ENCODE measurements at places on chromosomes 16 and 17. TPM values are rescaled to one million over a fixed set of nuclear protein-coding genes. Genes with fewer than 3 reads are reported as not detected.

GRCh38 chr16:845351-845745, 44.8 kb upstream of the GNG13 start:
- DNase-seq = no peak

- DNase-seq = no peak
Measured at GRCh38 chr17:42873315-42873714, 22.3 kb downstream of the AOC3 start.

Gene DNAI2
- total RNA-seq = not detected

GRCh38 chr17:76709077-76709950, 1.5 kb downstream of the MXRA7 start:
- no peak for DNase-seq

GRCh38 chr17:57984936-57985674, 2.9 kb downstream of the VEZF1 start:
- DNase-seq = no peak

DNA sequence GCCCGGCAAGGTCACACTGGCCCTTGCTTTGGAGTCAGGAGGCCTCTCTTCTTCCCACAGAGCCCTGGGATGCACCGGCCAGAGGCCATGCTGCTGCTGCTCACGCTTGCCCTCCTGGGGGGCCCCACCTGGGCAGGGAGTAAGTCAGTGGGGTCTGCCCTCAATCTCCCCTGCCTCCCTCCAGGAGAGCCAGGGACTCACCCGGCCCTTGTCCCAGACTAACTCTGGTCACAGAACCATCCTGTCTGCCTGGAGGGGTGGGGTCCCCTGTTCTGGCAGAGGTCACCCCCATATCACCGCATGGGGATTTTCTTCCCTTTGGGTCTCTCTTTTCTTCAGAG, 222 bp downstream of the ZG16B start:
- no peak for DNase-seq

GRCh38 chr17:82152556-82153294, 54.7 kb upstream of the FASN start:
- DNase-seq = no peak

DNA sequence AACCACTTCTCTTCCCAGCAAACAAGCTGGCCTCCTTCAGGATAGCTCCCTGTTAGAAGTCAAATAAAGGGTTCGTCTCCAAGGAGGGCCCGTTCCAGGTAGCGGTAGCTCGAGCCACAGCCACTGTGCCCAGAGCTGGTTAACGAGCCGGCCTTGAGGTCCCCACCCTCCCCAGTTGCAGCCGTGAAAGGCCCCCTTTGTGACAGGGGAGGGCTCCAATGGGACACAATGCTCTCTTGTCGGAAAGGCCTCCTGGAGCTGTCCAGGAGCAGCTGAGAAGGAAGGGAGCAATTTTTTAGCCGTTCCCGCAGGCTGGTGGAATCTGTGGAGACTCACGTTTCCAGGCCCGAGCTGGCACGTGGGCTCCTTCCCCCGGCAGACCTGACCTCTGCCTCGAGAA, 29.9 kb upstream of the FOXF1 start:
- DNase-seq = no peak

Gene MYO15A
- 0.30 TPM for total RNA-seq

Gene PYY
- not detected for total RNA-seq

Gene CD300H
- not detected for total RNA-seq

- DNase-seq = peak; percentile 41
Measured at GRCh38 chr16:50326835-50327465, 41.8 kb downstream of the BRD7 start.

Gene IRF8
- total RNA-seq = not detected

GRCh38 chr17:40931311-40931710, 6.1 kb downstream of the KRT23 start:
- DNase-seq = no peak

DNA sequence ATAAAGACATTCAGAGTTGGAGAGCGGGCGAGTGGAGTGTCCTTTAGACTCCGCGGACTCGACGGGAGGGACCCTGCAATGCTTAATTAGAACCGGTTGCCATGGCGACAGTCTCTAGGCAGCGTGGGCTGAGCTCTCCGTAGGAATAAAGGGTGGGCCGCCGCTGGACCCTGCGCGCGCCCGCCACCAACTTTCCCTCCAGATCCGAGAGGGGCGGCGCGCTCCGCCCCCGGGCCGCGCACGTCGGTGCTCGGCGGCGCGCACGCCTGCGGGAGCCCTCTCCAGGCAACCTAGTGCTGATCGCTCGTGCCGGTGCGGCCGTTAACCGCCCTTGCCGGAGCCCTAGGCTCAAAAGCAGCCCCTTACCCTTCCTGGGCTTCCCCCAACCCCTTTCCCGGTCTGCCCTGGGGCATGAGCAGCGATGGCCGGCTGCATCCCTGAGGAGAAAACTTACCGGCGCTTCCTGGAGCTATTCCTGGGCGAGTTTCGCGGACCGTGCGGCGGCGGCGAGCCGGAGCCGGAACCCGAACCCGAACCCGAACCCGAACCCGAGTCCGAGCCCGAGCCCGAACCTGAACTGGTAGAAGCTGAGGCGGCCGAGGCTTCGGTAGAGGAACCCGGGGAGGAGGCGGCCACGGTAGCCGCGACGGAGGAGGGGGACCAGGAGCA, at the start of gene PPM1E:
Gene PPM1E, plus strand, starts transcription at position 278 of the 669 bp plus-strand sequence.
- peak; percentile 42 for DNase-seq

Gene G6PC1
- not detected for total RNA-seq

Gene NR1D1
- 4.7 TPM for total RNA-seq

DNA sequence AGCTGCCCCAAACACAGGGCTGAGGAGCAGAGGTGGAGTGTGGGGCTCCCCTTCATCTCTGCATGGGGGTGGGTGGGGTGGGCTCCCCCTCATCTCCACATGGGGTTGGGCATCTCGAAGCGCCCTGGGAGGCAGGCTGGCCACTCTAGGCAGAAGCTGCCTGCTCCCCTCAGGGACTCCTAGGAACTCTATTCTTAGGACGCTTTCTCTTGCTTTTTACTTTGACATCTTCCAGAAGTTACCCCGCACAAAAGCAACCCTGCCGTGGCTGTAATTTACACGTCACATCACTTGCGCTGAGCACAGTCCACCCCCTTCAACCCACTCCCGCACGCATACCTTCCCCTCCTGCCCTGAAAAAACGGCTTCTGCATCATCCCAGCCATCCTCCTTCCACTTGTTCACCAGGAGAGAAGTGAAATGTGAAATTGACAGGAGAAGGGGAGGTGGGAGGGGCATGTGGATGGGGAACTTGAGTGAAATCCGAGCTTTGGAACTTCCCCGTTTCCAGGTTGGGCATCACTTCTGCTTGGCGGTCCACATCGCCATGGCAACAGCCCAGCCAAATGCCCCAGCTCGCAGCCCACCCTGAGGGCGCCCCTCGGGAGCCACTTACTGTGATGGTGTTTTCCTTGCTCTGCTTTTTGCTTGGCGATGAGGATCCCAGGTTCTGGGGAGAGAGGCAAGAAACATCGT, 53.7 kb upstream of the RCVRN start:
- no peak for DNase-seq

DNA sequence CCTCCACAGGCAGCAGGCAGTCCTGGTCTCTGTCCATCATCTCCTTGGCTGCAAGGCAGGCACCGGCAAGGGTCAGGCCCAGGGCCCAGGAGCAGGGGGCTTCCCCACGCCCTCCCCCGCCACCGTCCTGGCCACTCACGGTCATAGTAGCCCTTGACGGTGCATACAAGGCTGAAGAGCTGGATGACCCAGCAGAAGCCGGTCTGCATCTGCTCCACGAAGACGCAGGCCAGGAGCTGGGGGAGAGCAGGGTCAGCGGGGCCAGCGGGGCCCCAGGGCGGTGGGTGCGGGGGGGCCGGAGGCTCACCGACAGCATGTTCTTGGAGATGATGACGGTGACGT, 20.1 kb downstream of the CTU2 start:
- no peak for DNase-seq

Data from NCI-H460 (cell line).